Pancreas (tissue), 10 donors: ENCODE measurements at places on chromosomes 2 and 18. TPM values are rescaled to one million over a fixed set of nuclear protein-coding genes. Genes with fewer than 3 reads are reported as not detected.

The OTOF gene
- polyA plus RNA-seq: 0.19 TPM

The NT5C1B gene
- 0.05 TPM for polyA plus RNA-seq

The CHRNA1 gene
- polyA plus RNA-seq: 0.14 TPM

The IWS1 gene
- 16.0 TPM for polyA plus RNA-seq

The SRD5A2 gene
- 0.05 TPM for polyA plus RNA-seq

The GYPC gene
- polyA plus RNA-seq: 74.0 TPM

The FIGN gene
- polyA plus RNA-seq: 2.1 TPM

The REG1B gene
- 20,052 TPM for polyA plus RNA-seq

The BARD1 gene
- 1.4 TPM for polyA plus RNA-seq

The CHRNG gene
- not detected for polyA plus RNA-seq

The SGPP2 gene
- 6.2 TPM for polyA plus RNA-seq

The CPO gene
- polyA plus RNA-seq: 0.15 TPM

The CD8B2 gene
- polyA plus RNA-seq: 0.07 TPM

The B3GNT2 gene
- polyA plus RNA-seq: 7.1 TPM

The UBE2F gene
- polyA plus RNA-seq: 32.4 TPM

The TFCP2L1 gene
- polyA plus RNA-seq: 2.0 TPM

The CROCC2 gene
- 0.04 TPM for polyA plus RNA-seq

The TMEM247 gene
- polyA plus RNA-seq: not detected

The MARCHF4 gene
- polyA plus RNA-seq: 1.7 TPM

The SIX2 gene
- 3.6 TPM for polyA plus RNA-seq

The CCBE1 gene
- polyA plus RNA-seq: 0.08 TPM

The LYPD1 gene
- polyA plus RNA-seq: 5.0 TPM

The SNORC gene
- polyA plus RNA-seq: 13.2 TPM

The UGT1A7 gene
- not detected for polyA plus RNA-seq

The HOXD9 gene
- 1.1 TPM for polyA plus RNA-seq

The C1GALT1C1L gene
- polyA plus RNA-seq: 1.2 TPM

The CEBPZ gene
- polyA plus RNA-seq: 41.4 TPM

The HOXD13 gene
- not detected for polyA plus RNA-seq

The SFT2D3 gene
- polyA plus RNA-seq: 3.6 TPM

The CCDC68 gene
- polyA plus RNA-seq: 3.9 TPM

The LIMS3 gene
- 0.38 TPM for polyA plus RNA-seq

The RAX gene
- polyA plus RNA-seq: not detected

The SERPINB4 gene
- not detected for polyA plus RNA-seq

The TNFAIP6 gene
- not detected for polyA plus RNA-seq

The SEH1L gene
- polyA plus RNA-seq: 9.4 TPM

The SAG gene
- polyA plus RNA-seq: not detected

The ASB1 gene
- 25.1 TPM for polyA plus RNA-seq

The IL37 gene
- polyA plus RNA-seq: not detected

The POTEI gene
- 0.30 TPM for polyA plus RNA-seq

The CPS1 gene
- polyA plus RNA-seq: 0.42 TPM

The MC2R gene
- not detected for polyA plus RNA-seq
